ENCODE measurements at places on chromosomes 2 and 18.

DNA sequence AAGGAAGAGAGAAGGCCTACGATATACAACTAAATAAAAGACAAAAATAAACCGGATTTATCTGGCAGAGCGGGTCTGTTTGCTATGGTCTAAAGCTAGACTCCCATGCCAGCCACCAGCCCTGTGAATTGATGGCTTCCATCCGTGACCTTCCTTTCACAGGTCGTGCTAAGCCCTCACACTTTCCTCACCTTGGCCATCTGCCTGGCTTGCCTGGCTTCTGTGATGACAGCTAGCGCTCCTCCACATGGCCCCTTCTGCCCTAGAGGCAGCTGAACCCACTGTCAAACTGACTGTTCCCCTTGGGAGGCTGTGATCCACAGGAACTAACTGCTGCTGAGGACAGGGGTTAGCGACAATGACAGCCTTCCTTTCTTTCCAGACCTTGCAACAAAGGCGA, 32.5 kb downstream of the GAREM1 start:
- DNase-seq: no peak

DNA sequence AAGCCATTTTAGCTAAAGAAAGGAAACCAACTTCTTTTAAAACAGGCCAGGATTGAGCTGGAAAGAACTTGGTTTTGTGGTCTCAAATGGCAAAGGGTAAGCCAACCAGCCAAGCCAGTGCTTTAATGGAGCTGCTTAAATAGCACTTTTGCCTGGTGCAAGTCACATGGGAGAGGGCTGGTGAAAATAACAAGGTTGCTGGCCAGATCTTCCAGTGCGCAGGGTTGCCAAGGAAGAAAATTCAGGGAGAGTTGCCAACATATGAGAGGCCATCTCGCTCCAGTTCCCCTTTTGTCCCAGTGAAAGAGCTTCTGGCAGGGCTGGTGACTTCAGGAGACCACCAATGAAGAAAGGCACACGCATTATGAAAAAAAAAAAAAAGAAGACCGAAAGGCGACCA, 57.3 kb downstream of the IRS1 start:
- DNase-seq: peak; percentile 72

- no peak for DNase-seq
These were observed 140.4 kb downstream of the RBMS1 start for GRCh38 chr2:160353166-160353565.

GRCh38 chr2:11250400-11251196, 93.8 kb downstream of the ROCK2 start:
- DNase-seq: no peak

GRCh38 chr18:36610661-36611060, 218.1 kb downstream of the TPGS2 start:
- DNase-seq: no peak

DNA sequence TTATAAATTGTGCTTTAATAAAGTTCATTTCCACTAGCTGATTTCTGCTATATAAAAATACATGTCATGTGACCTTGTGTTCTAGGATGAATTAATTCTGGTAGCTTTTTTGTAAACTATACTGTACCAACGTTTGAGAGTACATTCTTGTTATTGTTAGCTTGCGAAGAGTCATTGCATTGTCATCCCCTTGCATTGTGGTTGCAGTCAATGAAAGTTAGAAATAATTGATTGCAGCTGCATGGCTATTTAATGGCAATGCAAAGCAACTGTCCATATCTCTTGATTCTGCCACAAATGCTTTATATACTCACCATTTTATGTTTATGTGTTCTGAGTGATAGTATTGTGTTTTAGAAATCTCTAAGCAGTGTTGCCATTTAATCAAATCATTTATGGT, 91.6 kb downstream of the ZNF407 start:
- DNase-seq: peak; percentile 62

- DNase-seq: no peak
These were observed 438.0 kb upstream of the ID2 start for GRCh38 chr2:8243748-8244400.

DNA sequence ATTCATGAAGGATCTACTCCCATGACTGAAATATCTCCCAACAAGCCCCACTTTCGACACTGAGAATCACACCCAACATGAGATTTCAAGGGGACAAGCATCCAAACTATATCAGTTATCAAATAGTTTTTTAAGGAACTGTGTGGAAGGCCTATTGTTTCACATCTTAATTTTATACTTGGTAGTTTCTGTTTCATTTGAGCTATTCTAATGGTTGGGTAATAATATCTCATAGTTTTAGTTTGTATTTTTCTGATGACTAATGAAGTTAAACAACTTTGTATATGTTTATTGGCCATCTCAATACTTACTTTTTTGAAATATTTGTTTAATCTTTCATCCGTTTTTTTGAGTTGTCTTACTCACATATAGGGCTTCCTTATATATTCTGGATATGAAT, 135.0 kb downstream of the SCG2 start:
- DNase-seq: no peak

GRCh38 chr2:109185338-109185737, 56.3 kb downstream of the SH3RF3 start:
- DNase-seq: peak; percentile 67

DNA sequence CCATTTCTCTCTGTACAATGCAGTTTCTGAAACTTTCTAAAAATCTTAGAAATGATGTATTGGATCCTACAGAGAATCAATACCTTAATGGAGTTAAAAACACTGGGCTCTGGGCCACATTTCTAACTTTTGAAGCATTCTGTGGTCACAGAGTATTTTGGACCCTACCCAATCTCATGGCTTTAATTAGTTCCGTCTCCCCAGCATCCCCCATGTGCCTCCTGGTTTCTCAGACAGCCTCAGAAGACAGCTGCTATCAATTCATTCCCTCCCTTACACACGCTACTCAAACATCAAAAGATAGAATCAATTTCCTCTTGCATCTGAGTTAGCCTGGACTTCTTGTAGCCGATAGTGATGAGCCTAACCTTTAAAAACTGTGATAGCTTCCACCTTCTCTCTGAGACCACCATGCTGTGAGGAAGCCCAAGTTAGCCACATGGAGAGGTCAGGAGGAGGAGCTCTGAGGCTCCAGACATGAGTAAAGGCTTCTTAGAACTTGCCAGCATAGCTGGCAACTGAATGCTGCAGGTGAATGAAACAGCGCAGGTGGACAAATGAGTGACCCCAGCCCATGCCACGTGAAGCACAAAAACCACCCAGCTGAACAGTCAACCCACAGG, 10.4 kb downstream of the ADCY3 start:
- peak; percentile 58 for DNase-seq

- DNase-seq: no peak
These were observed 619.8 kb downstream of the CCDC85A start for GRCh38 chr2:56803596-56803995.

GRCh38 chr2:8004250-8004681, 677.6 kb upstream of the ID2 start:
- DNase-seq: peak; percentile 34

DNA sequence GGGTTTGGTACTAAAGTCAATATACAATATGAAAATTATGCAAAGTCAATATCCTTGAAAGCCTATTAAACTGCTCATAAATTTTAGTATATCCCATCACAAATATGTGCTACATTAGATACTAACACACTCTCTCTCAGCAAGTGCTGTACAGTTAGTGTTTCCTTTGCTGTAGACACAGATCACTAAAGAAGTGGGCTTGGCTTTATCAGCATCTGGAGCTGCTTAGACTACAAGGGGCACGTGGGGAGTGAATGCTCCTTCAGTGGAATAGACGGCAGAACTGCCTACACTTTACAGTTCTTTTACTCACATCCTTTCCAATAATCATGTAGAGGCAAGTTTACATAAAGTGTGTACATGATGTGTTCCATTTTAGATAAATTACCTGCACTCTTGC, 26.0 kb upstream of the EFEMP1 start:
- no peak for DNase-seq

- DNase-seq: peak; percentile 6
These were observed 96.5 kb upstream of the PIEZO2 start for GRCh38 chr18:11245879-11246278.

Data from astrocyte of the spinal cord (primary cell).